NCI-H510A (cell line): ENCODE measurements at places on chromosomes 6 and 20.

- no peak for DNase-seq
These were observed 15.8 kb upstream of the LIN28B start for GRCh38 chr6:104940893-104941728.

- DNase-seq, result no peak
These were observed 26.7 kb downstream of the TNFAIP3 start for GRCh38 chr6:137893726-137894125.

- no peak for DNase-seq
These were observed 25.3 kb downstream of the RBCK1 start for GRCh38 chr20:433300-433975.

DNA sequence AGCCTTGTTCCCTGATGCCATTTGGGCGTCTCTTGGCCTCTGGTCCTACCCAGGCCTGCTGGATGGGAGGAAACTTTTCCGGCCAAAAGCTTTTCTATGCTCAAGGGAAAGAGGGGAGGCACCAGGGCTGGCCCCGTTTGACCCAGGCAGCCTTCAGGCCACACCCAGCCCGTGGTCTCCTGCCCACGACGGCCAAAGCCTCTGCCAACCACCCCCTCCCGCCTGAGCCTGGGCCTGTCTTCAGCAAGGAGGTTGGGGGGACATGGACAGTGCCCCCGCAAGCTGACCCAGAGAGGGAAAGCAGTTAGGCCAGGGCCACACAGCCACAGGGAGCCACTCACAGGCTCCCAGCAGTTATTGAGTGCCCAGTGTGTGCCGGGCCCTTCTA is 49.5 kb downstream of the SRC start:
- no peak for DNase-seq

DNA sequence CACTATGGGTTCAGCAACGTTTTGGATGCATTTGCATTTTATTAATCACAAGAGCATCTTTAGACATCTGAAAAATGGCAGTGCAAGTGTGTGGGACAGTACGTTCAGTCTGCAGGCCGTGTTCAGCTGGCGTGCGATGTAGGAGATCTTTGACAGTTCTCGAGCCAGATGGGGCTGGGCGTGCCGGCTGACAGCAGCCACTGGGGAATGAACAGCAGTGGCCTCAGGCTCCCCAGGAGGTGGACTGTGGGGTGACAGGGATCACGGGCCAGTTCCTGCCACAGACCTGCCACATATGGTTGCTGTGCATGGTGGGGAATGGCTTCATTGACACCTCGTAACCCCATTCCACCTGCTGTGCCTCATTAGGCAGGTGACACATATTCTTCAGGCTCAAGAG is 16.4 kb upstream of the MLN start:
- DNase-seq, result no peak

GRCh38 chr20:52003415-52003814 is 188.2 kb downstream of the ZFP64 start:
- no peak for DNase-seq
